Immature natural killer cell (primary cell): ENCODE measurements at places on chromosomes 7 and 10.

DNA sequence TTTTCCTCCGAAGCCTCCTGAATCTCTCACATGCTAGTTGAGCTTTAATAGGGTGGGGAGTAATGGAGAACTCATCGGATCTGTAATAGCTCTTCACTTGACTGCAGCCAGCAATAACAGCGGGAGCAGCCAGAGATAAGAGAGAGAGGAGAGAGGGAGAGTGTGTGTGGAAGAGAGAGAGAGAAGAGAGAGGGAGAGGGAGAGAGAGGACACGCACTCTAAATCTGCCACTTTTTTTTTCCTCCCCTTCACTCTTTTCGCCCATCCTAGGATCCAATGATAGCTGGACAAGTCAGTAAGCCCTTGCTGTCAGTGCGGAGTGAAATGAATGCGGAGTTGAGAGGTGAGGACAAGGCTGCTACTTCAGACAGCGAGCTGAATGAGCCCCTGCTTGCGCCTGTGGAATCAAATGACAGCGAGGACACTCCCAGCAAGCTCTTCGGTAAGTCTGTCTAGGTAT is 107.9 kb downstream of the POU6F2 start:
- peaks cover 4% of the 10 kb centered on the region for H3K27me3 ChIP-seq
- H3K4me3 ChIP-seq, result no peak overlapping the region
- H3K36me3 ChIP-seq, result no peaks in the 10 kb centered on the region
- H3K4me1 ChIP-seq, result no peaks in the 10 kb centered on the region

DNA sequence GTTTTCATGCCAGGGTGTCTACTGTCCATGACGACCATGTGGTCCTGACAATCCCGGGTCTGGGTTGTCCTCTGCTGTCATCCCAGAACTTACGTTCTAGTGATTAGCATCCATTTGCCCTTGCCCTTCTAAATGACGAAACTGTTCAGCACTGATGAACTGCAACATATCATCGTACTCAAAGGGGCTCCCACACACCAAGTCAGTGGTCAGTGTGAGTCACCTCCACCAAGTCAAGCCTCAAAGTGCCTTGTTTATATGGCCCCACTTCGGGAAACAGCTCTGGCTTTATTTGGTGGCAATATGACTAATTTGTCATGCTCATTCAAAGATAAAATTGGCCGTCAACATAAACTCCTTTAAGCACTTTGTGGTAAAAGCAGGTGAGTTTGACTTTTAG is 110.7 kb downstream of the FRMD4A start:
- H3K36me3 ChIP-seq, result no peaks in the 10 kb centered on the region
- no peak overlapping the region for H3K4me3 ChIP-seq
- no peak overlapping the region for H3K27ac ChIP-seq
- DNase-seq, result no peak
- H3K4me1 ChIP-seq, result no peaks in the 10 kb centered on the region

- H3K36me3 ChIP-seq, result no peaks in the 10 kb centered on the region
- no peak overlapping the region for H3K4me3 ChIP-seq
- no peak for DNase-seq
- no peak overlapping the region for H3K27ac ChIP-seq
- no peaks in the 10 kb centered on the region for H3K27me3 ChIP-seq
Measured at GRCh38 chr10:22824984-22825383, 102.9 kb upstream of the ARMC3 start.

DNA sequence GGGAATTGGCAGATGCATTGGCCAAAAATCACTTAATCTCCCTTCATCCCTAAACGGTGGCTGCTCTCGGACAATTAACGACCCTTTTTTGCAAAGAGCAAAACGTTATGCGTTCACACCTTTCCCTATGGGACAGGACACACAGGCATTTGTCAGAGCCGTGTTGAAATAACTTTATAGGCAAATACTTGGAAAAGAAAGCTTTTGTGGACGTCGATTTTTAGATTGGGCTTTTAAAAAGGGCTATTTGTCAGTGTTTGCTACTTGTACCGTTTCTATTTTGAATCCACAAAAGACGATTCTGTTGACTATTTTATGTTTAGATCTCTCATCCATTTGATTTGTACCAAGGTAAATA is 245.6 kb downstream of the SLC25A13 start:
- peaks cover 12% of the 10 kb centered on the region for H3K4me1 ChIP-seq
- peaks cover 33% of the 10 kb centered on the region for H3K27me3 ChIP-seq
- no peak overlapping the region for H3K27ac ChIP-seq

DNA sequence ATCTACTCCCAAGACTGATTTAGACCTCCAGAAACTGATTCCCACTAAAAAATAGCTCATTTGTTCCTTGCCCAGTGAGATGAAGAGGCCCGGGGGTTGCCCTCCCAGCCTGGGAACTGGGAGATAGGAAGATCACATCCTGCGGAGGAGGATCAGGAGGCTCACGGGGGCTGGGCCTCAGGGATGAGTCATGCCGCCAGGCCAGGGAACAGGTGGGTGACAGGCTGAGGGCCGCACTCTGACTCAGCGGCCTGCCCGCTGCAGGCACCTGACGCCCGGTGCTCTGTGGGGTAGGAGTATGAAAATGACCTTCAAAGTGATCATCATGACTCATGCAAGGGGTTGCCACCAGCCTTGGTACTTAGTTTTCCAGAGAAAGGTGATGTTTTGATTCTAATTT is 104.5 kb upstream of the ZPBP start:
- H3K27me3 ChIP-seq, result peaks cover 5% of the 10 kb centered on the region
- no peaks in the 10 kb centered on the region for H3K36me3 ChIP-seq
- no peak overlapping the region for H3K27ac ChIP-seq
- no peak overlapping the region for H3K4me3 ChIP-seq
- DNase-seq, result no peak

DNA sequence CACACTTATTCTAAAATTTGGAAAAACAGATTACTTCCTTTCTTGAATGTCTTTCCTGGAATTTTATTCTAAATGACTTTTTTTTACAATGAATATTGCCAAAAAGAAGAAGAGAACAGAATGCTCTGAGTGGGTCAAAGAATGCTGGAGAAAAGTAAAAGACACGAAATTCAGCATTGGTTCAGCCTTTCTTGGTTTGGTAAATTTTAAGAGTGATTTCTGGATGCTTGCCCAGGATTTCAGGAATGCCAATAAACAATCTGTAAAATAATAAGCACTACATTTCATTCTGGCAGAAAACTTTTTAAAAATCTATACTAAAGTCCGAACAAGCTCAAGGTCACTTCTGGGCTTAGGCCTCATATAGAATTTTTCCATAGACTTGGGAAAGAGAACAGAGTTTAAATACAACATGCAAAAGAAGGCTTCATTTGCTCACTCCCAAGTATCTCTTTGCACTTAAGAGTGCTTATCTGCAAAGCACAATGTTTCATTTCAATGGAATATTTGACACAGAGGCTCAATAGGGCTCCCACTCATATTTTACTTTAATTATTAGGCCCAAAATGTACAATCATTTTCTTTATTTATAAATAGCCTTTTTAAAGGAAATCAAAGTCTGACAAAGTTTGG is 359.5 kb upstream of the ANKRD30A start:
- no peak overlapping the region for H3K4me3 ChIP-seq
- H3K27ac ChIP-seq, result no peak overlapping the region
- DNase-seq, result no peak

DNA sequence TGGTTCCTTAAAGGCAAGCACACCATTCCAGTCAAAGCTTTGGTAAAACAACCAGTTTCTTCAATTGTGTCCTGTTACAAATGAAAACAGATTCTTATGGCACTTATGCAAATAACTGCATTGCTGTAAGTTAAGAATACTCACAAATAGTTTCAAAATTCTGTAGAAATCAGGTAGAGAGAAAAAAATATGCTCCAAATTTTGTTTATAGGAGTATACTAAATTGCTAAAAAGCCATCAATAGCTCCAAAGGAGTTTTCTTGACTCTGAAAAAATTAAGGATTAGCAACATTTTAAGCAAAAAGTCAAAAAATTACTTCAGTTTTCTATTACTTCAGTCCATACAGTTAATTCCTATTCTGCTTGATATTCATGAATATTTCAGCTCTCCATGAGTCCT is 51.3 kb upstream of the KAT6B start:
- peaks cover 3% of the 10 kb centered on the region for H3K27me3 ChIP-seq
- H3K4me1 ChIP-seq, result no peaks in the 10 kb centered on the region
- H3K36me3 ChIP-seq, result no peaks in the 10 kb centered on the region
- no peak overlapping the region for H3K4me3 ChIP-seq
- DNase-seq, result no peak

GRCh38 chr7:39526666-39527065 is 39.5 kb upstream of the YAE1 start:
- no peak overlapping the region for H3K4me3 ChIP-seq
- no peaks in the 10 kb centered on the region for H3K4me1 ChIP-seq
- H3K36me3 ChIP-seq, result no peaks in the 10 kb centered on the region

DNA sequence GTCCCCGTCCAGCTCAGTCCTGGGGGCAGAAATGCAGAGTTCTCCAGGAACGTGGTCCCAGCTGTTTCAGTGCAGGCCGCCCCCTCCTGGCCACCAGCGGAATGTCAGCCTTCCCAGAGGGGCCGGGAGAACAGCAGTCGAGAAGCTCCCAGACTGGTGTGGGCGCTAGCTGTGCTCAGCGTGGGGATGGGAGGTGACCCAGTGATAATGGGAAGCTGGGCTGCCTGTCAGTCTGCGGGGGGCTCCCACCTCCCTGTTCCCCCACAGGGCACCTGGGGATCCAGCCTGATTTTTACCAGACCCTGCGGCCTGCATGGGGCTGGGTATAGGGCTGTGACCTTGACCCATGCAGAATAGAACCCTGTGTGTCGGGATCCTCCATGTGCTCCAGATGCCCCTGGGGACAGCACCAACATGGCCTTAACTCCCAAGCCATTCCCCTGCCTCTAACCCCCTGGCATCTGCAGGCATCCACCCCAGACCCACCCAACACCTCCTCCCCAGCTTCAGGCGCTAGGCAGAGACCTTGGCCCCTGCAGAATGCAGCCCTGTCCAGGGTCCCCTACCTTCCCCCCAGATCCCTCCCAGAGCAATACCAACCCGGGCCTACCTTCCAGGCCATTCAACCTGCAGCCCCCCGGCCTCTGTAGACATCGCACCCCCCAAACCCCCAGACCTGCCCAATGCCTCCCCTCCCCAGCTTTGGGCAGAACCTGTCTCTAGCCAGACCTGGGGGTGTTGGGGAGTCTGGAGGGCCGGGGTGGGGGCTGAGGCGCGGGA is 880 bp upstream of the ELN start:
- H3K27ac ChIP-seq, result no peak overlapping the region
- H3K4me3 ChIP-seq, result no peak overlapping the region
- H3K36me3 ChIP-seq, result no peaks in the 10 kb centered on the region
- peaks cover 19% of the 10 kb centered on the region for H3K27me3 ChIP-seq
- H3K4me1 ChIP-seq, result peaks cover 8% of the 10 kb centered on the region

- H3K27me3 ChIP-seq, result peaks cover 9% of the 10 kb centered on the region
- H3K27ac ChIP-seq, result no peak overlapping the region
- no peaks in the 10 kb centered on the region for H3K4me1 ChIP-seq
- H3K36me3 ChIP-seq, result no peaks in the 10 kb centered on the region
Measured at GRCh38 chr7:96084881-96085553, 236.9 kb downstream of the SLC25A13 start.

- H3K4me3 ChIP-seq, result no peak overlapping the region
- H3K4me1 ChIP-seq, result peaks cover 18% of the 10 kb centered on the region
- peaks cover 6% of the 10 kb centered on the region for H3K27me3 ChIP-seq
- H3K27ac ChIP-seq, result no peak overlapping the region
- no peak for DNase-seq
Measured at GRCh38 chr7:16416289-16417282, 4.8 kb downstream of the CRPPA start.

GRCh38 chr10:115945701-115946445 is 327.1 kb downstream of the GFRA1 start:
- H3K27me3 ChIP-seq, result no peaks in the 10 kb centered on the region
- no peak overlapping the region for H3K27ac ChIP-seq
- H3K4me3 ChIP-seq, result no peak overlapping the region
- no peaks in the 10 kb centered on the region for H3K4me1 ChIP-seq
- H3K36me3 ChIP-seq, result no peaks in the 10 kb centered on the region

DNA sequence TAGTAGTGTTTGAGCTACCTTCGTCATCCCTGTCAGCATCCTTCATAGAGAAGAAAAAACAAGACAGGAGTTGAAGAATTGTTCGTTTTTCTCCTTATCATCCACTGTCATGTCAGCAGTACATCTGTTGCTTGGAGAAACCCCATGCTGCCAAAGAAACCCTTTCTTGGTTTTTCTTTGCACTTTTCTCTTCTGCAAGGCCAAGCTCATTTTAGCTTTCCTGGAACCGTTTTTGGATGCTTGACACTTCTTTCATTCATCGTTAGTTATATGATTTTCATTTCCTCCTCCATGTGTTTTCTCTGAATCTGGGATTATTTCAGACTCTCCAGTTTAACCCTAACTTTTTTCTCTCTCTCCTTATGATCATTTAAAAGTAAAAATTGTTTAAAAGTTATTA is 58.9 kb downstream of the MMRN2 start:
- H3K4me3 ChIP-seq, result no peak overlapping the region
- H3K27me3 ChIP-seq, result no peaks in the 10 kb centered on the region
- peaks cover 20% of the 10 kb centered on the region for H3K36me3 ChIP-seq
- H3K27ac ChIP-seq, result no peak overlapping the region
- no peak for DNase-seq
- peaks cover 5% of the 10 kb centered on the region for H3K4me1 ChIP-seq

DNA sequence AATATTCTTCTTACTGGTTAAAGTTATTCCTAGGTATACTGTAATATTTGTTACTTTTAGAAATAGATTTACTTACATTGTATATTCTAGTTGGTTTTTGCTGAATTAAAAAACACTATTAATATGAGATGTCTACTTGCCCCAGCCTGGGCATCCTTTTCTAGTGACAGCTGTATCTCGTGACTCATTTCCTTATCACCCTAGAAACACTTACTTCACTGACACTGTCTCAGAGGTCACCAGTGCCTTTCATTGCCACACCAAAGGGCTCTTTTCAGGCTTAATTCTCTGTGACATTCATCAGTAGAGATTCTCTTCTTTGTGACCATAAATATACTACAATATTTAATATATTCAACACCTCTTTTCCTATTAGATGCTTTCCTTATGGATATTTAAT is 194.7 kb downstream of the GALNT17 start:
- H3K4me1 ChIP-seq, result no peaks in the 10 kb centered on the region
- no peaks in the 10 kb centered on the region for H3K36me3 ChIP-seq
- H3K27ac ChIP-seq, result no peak overlapping the region
- H3K4me3 ChIP-seq, result no peak overlapping the region
- DNase-seq, result no peak

DNA sequence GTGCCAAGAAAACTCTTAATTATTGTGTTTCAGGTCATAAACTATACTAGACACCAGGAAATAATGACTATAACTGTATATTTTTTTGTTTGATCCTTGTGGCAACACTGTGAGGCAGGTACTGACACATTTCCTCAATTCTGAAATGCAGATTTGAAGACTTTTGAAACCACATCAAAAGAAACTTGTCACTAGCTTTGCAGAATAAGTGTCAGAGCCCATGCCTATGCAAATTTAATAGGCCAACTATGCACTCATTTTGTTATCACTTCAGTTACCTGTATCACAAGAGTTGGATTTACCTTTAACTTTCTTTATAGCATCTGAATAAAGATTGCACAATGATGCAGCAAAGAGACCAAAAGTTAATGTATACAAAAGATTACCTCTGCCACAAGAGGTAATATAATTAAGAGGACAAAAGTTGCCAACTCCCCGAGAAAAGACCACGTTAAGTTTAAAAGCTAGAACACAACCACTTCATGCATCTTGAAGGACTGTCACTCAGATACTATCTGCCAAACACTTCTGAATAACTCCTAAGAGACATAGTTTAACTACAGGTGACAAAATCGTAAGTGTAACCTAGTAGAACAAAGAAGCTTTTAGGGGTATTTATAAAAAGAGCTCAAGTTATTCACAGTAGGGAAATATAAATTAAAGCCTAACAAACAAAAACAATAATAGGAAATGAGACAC is 80.5 kb downstream of the ELAPOR2 start:
- peaks cover 13% of the 10 kb centered on the region for H3K4me1 ChIP-seq
- peaks cover 5% of the 10 kb centered on the region for H3K27me3 ChIP-seq
- no peak overlapping the region for H3K27ac ChIP-seq
